ENCODE measurements at places on chromosomes 7 and 10.

GRCh38 chr10:116838143-116838725, 11.1 kb upstream of the ENO4 start:
- no peak for DNase-seq

GRCh38 chr10:14926061-14926470, 27.8 kb downstream of the DCLRE1C start:
- DNase-seq = no peak

DNA sequence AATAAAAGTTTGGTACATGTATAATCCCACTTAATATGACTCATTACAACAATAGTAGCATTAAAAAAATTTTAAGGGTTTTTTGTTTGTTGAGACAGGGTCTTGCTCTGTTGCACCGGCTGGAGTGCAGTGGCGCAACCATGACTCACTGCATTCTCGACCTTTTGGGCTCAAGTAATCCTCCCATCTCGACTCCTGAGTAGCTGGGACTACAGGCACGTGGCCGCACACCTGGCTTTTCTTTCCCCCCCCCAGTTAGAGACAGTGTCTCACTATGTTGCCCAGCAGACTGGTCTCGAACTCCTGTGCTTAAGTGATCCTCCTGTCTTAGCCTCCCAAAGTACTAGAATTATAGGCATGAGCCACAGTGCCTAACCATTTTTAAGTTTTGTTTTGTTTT, 40.7 kb downstream of the KMT2C start:
- DNase-seq = no peak

DNA sequence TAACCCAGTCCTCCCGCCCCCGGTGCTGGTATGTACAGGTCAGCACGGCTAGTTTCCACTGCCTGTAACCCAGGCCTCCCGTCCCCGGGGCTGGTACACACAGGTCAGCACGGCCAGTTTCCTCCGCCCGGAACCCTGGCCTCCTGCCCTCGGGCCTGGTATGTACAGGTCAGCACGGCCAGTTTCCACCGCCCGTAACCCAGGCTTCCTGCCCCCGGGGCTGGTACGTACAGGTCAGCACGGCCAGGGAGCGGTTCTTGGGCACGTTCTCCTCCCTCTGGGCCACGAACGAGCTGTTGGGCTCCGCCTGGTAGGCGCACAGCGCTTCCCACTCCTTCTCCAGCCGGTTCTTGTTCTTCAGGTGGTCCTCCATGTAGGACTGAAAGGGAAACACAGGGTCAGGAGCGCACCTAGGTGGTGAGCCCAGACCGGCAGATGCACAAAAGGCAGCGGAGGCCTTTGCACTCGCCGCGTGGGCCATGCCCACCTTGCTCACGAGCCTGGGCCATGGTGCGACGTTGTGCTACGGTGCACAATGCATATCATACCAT, 284.4 kb downstream of the DNAJB6 start:
- DNase-seq = no peak

GRCh38 chr10:7119325-7120015, 291.4 kb downstream of the SFMBT2 start:
- no peak for DNase-seq

DNA sequence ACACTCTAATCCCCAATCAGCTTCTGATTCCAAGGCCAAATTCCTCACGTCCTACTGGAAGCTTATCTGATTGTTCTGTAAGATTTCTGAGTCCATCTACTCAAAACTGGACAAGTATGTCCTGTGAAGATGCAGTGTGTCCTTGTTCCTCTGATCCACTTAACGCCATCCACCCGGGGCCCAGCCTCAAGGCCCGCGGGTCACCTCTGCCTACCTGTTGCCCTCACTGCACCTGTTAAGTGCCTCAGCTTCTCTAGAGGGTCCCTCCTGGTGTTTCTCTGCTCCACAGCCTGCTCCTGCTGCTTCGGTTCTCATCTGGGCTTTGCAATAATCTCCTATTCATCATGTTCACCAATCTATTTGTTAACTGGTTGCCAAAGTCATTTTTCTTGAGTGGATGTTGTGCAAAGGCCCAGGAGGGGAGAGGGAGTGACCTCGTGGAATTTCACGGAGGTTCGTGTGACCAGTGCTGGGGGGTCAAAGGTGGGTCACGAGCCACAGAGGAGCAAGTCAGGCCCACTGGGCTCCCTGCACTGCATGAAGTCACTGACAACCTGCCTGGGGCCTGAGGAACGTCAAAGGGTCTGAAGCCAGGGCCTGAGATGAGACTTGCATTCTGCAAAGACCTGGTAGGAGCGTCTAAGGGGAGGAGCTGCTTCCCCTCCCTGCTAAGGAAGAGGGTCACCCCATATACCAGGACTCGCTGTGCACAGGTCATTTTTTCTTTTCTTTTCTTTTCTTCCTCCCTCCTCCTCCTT, 338.1 kb downstream of the WDR37 start:
- DNase-seq = no peak

GRCh38 chr10:14617852-14618251, 156.8 kb downstream of the FAM107B start:
- DNase-seq = no peak

DNA sequence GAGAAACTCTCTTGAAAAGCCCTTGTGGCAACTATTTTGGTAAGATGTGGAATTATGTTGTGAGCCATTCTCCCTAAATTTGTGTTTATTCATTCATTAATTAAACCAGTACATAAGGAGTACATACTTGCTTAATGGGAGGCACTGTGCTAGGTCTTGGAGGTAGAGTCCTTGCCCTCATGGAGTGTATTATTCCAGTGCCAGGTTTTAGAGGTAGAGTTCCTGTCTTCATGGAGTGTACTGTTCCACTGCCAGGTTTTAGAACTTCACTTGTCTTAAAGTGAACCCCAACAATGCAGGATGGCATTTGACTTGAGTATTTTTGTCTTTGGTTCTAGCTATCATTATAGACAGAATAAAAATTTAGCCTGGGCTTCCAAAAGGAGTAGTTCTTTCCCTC, 8.8 kb downstream of the MXI1 start:
- no peak for DNase-seq

DNA sequence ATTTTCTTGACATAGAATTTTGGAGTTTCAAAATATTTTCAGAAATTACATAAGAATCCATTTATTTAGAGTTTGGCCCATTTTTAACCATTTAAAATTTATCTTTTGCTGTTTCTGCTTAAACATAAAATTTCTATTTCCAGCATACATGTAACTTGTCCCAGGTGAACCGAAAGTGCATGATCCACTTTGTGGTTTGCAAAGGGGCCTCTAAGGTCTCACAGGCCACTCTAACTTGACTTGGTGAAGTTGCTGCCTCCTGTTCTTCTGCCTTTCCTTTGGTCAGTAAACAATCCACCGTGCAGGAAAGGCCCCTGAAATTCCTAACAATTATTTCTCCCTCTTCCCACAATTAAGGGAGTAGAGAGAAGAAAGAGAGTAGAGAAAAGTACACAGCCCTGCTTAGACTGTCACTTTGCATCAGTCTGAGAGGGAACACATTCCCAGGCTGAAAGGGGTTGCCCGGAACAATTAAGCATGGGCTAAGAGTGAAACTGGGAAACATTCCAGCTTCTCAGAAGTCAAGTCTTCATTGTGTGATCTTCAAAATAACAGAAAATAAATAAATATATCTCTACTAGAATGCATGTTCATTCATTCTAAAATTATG, 79.5 kb upstream of the SEMA3A start:
- no peak for DNase-seq

- DNase-seq = no peak
Measured at GRCh38 chr7:155538293-155538692, 8.1 kb downstream of the CNPY1 start.

GRCh38 chr10:90288391-90288933, 569.4 kb downstream of the HTR7 start:
- no peak for DNase-seq

- DNase-seq = no peak
Measured at GRCh38 chr7:102913826-102914225, 1.0 kb downstream of the LRRC17 start.

DNA sequence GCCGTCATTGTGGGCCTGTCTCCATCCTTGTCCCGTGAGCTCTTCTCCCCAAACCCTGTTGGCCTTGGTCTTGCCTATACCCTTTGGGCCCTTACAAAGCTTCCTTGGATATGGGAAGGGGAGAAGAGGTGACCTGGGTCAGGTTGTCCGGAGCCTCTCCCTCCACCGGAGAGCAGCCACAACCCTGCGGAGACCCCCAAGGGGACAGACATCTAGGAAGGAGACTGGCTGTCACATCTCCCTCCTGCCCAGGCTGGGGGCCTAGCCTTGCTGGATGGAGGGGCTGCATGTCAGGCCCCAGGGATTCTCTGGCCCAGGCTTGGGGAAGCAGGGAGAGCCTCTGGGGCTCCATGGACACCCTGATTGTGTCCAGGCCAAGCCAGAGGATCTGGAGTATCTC, 11.8 kb downstream of the NACAD start:
- DNase-seq = no peak

- no peak for DNase-seq
Measured at GRCh38 chr7:93008833-93009232, 108.9 kb downstream of the SAMD9 start.

- no peak for DNase-seq
Measured at GRCh38 chr7:107728276-107728675, 15.7 kb upstream of the CBLL1 start.

DNA sequence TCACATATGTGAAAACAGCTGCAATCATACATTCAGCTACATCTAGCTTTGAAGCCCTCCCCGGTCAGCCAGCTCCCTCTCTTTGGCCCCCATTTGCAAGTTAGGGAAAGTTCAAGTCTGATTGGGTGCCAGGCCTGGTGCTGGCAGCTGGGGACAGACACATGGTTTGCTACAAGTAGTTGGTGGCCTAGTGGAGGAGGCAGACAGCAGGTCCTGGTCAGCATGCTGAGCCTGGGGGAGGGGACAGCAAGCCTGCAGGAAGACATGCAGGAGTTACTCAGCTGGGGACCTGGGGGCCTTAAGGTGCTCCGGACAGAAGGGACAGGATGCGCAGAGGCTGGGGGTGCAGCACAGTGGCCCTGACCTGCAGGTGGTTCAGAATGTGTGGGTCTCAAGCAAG, 956.9 kb upstream of the ZNF722 start:
- DNase-seq = no peak

DNA sequence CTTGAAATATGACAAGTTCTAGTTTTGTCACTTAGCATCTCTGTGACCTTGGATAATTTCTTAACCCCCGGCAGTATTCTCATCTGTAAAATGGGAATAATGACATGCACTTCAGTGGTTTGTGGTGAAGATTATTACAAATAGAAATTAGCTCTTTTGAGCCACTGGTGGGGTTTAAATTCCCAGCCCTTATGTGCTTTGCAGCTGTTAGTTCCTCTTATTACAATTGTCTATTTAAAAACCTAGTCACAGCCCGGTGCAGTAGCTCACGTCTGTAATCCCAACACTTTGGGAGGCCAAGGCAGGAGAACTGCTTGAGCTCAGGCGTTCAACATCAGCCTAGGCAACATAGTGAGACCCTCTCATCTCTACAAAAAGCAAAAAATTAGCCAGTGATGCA, 30.1 kb downstream of the CAV1 start:
- DNase-seq = no peak

GRCh38 chr7:22784346-22784745, 38.3 kb downstream of the TOMM7 start:
- no peak for DNase-seq

- DNase-seq = no peak
Measured at GRCh38 chr10:101110856-101111523, 20.1 kb upstream of the TLX1 start.

DNA sequence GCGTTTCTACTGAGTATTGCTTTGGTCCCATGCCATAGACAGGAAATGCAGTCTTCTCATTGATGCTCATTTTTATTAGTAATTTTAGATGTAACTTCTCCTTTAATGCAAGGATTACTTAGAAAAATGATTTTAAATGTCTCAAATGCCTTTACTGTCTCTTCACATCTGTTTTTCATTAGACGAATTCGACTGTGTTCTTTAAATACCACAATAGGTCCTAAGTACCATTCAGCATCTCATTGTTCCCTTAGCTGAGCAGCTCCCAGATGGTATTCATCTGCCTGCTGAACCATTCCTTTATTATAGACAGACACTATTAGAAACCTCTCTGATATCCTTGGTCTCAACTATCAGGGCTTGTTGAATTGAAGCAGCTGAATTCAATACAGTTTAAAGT, 113.6 kb downstream of the LSMEM1 start:
- no peak for DNase-seq

DNA sequence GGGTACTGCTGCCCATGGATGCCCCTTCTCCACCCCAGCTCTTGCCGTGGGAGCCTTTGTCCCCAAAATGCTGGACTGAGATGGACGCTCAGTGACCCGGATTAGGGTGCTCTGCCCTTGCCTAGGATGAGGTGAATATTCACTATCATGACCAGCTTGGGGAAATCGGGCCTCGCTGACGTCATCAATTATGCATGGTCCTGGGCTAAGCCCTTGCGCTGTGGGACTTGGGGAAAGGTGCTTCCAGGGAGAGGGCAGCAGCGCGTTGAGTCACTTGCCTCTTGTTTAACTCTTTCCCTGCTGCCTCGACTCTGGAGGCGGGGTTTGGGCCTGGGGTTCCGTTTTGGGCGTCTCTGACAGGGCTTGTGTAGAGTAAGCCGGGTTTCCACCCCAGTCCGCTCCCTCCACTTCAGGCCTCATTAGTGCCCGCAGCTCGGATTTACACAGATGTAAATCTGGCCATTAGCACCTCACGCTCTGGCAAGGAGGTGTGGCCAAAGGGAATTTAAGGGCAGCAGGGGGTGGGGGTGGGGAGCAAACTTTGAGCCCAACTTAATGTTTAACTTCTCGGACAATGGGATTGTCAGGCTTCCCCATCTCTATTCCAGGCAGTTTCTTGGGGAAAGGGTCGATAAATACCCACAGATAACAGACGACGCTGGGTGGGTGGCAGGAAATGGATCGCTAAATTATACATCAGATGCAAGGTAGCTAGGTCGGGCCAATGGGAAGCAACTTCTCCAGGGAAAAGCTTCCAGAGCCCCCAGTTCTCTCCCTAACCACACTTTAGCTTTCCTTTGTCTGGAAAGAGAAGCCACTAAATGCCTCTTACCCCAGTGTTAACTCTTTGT, 51.3 kb upstream of the TCF7L2 start:
- no peak for DNase-seq

DNA sequence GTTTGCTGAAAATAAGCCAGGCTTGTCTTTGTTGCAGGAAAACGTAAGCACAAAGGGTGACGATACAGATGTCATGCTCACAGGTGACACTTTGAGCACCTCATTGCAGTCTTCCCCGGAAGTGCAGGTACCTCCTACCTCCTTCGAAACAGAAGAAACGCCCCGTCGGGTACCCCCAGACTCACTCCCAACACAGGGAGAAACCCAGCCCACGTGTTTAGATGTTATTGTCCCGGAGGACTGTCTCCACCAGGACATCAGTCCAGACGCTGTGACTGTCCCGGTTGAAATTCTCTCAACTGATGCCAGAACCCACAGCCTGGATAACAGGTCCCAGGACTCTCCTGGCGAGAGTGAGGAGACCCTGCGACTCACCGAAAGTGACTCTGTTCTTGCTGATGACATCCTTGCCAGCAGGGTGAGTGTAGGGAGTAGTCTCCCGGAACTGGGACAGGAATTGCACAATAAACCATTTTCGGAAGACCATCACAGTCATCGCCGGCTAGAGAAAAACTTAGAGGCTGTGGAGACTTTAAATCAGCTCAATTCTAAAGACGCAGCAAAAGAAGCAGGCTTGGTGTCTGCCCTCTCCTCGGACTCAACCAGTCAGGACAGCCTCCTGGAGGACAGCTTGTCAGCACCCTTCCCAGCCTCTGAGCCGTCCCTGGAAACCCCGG, 18.3 kb upstream of the BHLHA15 start:
- no peak for DNase-seq

- no peak for DNase-seq
Measured at GRCh38 chr7:105830405-105831301, 45.7 kb downstream of the ATXN7L1 start.

GRCh38 chr7:46024263-46024916, 103.3 kb upstream of the IGFBP3 start:
- DNase-seq = no peak

GRCh38 chr10:50874723-50875122, 10.7 kb downstream of the A1CF start:
- no peak for DNase-seq
